ENCODE measurements at places on chromosomes 13 and 19.

- no peak for DNase-seq
Measured at GRCh38 chr13:64662887-64663593, 2567.1 kb downstream of the PCDH9 start.

DNA sequence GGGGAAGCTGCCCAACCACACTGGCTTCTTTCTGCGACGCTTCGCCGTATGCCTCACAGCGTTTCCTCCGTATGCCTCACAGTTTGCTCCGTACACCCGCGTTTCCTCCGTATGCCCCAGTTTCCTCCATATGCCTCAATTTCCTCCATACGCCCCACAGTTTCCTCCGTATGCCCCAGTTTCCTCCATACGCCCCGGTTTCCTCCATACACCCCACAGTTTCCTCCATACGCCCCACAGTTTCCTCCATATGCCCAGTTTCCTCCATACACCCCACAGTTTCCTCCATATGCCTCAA lies 22.6 kb downstream of the GAS6 start:
- DNase-seq = no peak

GRCh38 chr19:14081797-14082674 lies 3.5 kb downstream of the C19orf67 start:
- no peak for DNase-seq

DNA sequence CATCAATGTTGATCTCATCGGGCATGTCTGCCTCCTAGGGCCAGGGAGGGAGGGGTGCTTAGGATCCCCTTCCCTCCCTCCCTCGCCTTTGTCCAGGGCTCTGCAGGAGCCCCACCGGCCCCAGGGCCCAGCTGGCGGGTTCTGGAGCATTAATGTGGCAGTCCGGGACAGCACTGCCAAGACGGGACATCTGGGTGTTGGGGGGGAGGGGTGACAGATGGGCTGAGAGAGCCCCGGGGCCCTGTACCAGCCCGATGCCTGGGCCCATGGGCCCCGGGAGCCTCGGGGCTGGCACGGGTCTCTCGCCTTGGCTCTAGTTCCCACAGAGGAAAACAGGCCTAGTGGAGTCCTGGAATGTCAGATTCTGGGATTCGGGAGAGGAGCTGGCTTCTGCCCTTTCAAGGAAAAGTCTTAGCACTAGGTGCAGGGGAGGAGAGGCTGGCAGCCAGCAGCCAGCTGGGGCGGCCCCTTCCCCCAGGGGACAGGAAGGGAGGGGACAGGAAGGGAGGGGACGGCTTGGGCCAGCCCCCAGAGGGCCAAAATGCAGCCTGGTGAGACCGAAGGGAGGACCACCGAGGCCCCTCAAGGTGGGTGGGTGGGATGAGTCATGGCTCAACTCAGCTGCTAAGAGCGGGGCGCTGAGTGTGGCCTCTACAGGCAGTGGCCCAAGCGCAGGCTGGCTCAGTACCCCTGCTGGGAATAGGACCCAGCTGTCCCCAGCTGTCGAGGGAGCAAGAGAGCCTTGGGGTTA lies 3.1 kb downstream of the PPP1R14A start:
- no peak for DNase-seq

DNA sequence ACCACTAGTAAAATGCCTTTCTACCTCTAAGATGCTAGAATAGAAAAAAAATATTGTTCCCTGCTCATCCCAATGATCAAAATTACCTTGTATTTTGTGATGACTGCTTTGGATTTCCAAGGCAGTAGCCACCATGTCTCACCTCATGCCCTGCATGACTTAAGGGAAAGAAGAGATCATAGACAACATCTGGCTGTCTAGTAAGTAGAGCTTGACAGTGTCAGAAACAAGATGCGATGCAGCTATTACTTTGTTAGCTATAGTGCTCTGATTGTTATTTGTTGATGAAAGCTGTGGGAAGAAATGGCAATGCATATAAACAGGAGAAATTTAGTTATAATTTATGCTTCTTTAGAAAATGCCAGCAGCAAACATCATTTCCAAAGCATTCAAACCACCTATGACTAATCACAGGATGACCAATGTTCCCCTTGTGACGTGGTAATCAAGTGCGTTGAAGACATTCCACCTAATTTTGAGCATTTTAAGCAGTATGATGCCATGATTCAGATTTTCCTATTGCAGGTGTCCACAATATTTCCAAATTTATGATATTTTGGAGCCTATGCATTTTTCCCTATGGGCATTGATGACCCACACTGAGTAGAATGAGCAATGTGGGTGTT lies 308.3 kb downstream of the KCNRG start:
- DNase-seq = no peak

DNA sequence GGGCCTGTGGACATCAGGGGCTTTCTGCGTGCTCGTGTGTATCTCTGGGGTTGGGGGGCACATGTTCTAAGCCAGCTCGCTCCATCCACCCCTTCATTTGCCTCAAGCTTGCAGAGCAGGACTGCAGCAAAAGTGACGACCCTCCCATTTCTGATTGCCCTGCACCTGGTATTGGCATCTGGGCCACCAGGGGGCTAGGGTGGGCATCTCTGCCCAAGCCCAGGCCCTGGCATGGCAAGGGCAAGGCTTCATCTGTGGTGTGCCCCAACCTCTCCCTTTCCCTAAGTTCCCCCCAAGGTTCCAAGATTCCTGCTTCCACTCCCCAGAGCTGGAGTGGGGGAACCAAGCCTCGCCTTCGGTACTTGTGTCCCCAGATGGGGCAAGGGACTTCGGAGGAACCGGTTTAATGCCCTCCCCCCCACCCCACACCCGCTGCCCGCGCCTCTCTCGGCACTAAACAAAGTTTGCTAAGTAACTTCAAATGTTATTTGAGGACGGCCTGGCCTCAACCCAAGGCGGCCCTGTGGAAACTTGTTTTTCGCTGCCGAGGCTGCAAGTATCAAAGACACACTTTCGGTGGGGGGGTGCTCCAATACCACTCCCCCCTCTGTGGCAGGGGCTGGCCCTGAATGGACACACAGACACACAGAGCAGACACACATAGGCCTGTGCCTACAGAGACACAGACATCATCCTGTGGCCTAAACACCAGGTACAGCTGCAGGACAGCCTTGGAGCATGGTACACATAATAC lies 12.2 kb downstream of the NFIX start:
- DNase-seq = no peak

DNA sequence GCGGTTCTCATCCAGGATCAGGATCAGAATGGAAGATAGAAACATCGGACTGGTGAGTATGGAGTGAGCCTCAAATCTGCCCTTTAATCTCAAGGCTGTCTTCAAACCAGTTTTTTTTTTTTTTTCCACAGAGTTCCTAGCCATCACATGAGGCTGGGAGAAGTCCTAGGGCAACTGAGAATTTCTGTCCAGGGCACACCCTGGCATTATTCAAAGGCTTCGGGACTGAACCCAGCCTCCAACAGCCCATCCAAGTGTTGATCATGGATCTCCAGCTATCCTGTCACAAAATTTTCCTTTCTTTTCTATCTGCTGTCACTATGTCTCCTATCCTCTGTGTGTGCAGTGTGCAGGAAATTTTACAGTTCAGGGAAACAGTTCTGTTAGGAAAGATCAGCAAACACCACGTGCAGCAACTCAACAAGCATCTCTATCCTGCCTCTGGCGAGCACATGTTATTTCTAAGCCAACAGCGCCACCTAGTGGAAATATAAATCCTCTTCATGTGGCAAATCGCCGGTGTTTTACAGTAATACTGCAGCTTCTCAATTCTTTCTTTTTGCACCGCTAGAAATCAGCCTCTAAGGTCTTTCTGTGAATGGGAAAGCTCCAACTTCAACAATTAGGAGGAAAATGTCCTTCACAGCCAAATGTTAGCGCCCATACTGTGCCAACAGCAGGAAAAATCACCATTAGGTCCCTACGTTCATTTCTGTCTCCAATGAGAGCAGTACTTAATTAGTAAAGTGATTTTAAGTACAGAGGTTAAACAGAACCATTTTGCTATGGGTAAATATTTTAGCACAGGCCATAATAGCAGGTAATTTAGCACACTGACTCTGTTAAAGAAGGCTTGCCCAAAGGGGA lies 21.4 kb upstream of the ZNF181 start:
- peak; percentile 82 for DNase-seq

GRCh38 chr19:1465191-1466016 lies 13.6 kb downstream of the C19orf25 start:
- no peak for DNase-seq
